ENCODE measurements at places on chromosomes 2 and 18. TPM values are rescaled to one million over a fixed set of nuclear protein-coding genes. Genes with fewer than 3 reads are reported as not detected.

DNA sequence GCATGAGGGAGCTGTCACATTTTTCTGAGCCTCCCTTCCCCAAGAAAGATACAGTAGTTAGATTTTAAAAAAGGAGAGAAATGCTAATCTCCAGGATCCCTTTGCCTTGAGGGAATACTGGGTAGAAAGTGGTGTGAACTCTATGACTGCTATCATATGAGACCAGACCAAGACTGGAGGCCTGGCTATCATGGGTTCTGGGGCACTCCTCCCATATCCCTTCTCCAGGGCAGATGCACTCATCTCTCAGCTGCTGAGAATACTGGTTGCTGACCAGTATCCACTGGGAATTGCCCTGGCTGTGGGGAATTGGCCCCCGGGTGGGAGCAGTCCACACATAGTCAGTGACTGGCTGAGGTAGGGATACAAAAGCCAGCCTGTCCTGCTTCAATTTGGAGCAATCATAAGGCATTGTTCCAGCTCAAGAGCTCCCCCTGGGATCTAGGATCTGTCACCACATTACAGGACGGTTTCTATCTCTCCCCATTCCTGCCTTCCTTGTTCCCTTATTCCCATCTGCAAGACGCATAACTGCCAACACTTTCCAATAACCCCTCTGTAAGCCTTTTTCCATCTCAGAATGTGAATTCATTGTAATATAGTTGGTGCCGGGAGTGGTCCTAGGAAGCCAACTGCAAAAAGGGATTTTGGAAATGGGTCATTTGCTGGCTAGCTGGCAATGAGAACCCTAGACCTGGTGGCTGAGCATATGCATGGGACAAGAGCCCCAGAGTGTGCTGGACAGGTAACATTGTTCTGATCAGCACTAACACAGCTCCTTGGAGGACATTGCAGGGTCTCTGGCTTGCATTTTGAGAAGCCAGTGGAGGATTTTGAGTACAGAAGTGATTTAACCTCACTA lies 35.4 kb upstream of the REEP1 start:
- no peak for DNase-seq

- DNase-seq, result no peak
Observed at GRCh38 chr2:221289389-221289788, 282.7 kb downstream of the EPHA4 start.

DNA sequence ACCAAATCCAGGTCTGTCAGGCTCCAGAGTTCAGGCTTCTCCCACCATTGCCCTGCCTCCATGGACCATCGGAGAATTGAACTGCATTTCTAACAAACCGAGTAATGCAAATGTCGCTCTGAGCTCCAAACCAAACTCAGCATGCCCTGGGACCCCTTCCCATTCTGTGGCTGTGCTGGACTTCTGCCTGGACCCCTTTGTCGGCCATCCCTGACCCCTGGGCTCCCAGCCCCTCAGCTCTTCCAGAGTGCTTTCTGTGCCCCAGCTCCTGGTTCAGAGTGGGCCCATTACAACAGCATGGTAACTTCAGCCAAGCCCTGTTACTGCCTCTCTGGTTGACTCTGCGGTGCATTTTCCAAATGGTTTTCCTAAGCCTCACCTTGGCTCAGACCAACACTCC lies 55.1 kb upstream of the MAPRE3 start:
- DNase-seq, result no peak

The FSHR gene
- total RNA-seq, result not detected

The DYSF gene
- 300 TPM for total RNA-seq

The SLC9A4 gene
- not detected for total RNA-seq

The SPC25 gene
- total RNA-seq, result 1.6 TPM
